T-helper 2 cell treated with Interferon-gamma antibody and Interleukin-4, amounts not matched to agents 5 μg/mL and 100 μg/mL, for 36 hours (primary cell): ENCODE measurements at places on chromosomes 12 and 14.
A peak's percentile ranks its signal among the peaks of the same experiment; 100 is the strongest.

DNA sequence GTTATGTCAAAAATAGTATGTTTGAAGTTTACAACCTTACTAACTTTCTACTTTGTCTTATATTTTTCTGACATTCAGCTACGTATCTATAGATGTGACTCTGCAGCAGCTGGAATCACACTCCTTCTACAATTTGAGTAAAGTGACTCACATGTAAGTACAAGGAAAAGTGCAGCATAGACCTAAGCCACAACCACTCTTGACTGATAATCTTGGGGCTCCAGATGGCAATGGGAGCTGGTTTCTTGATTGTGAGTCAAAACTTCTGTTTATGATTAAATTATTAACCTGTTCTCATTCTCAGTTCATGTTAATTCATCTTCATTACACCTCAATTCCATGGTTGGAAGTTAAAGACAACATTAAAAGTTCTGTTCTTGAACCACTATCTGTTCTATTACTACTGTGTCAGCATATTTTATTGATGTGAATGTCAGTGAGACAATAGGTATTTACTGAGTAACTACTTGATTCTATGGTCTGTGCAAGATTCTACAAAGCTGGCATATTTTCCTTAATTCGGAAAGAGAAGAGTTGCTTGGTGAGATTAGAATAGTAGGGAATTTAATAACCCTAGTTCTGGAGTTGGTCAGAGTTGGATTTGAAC, 112.9 kb downstream of the TSHR start:
- H3K4me1 ChIP-seq: no peaks in the 10 kb centered on the region
- no peak overlapping the region for H3K4me3 ChIP-seq
- H3K36me3 ChIP-seq: no peaks in the 10 kb centered on the region

DNA sequence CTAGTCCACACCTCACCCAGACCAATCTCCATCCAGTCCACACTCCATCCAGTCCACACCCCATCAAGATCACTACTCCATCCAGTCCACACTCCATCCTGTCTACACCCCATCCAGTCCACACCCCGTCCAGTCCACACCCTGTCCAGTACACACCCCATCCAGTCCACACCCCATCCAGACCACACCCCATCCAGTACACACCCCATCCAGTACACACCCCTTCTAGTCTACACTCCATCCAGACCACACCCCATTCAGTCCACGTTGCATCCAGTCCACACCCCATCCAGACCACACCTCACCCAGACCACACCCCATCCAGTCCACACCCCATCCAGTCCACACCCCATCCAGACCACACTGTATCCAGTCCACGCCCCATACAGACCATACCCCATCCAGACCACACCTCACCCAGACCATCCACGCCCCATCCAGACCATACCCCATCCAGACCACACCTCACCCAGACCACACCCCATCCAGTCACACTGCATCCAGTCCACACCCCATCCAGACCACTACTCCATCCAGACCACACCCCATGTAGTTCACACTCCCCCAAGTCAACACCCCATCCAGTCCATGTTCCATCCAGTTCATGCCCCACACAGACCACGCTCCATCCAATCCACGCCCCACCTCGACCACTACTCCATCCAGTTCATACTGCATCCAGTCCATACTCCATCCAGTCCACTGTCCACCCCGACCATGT, 116.6 kb upstream of the RTL1 start:
- no peak overlapping the region for H3K27ac ChIP-seq
- DNase-seq: peak; percentile 1
- H3K36me3 ChIP-seq: no peaks in the 10 kb centered on the region

DNA sequence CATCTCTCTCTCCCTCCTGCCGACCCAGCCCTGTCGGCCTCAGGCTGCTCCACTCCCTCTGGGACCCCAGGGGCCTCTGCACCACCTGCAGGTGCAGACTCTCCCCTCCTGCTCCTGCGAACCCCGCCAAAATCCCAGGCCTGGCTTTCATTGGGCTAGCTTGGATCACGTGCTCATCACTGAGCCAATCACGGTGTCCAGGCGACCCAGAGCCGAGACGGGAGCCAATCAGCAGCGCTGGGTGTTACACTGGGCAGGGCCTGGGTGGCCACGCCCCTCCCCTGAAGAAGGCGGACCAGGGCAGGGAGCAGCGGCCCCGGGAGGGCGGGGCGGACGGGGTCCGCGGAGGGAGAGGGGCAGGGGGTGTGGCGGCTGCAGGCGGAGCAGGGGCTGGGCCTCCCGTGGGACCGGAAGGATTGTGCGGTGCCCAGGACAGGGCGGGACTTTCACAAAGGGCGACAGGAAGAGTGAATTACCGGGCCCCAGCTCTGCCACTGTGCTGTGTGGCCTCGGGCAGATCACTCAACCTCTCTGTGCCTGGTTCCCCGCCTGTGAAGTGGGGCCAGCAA, 66.6 kb upstream of the FBRSL1 start:
- H3K4me3 ChIP-seq: no peak overlapping the region
- no peaks in the 10 kb centered on the region for H3K36me3 ChIP-seq
- H3K27ac ChIP-seq: no peak overlapping the region
- H3K4me1 ChIP-seq: peaks cover 5% of the 10 kb centered on the region

DNA sequence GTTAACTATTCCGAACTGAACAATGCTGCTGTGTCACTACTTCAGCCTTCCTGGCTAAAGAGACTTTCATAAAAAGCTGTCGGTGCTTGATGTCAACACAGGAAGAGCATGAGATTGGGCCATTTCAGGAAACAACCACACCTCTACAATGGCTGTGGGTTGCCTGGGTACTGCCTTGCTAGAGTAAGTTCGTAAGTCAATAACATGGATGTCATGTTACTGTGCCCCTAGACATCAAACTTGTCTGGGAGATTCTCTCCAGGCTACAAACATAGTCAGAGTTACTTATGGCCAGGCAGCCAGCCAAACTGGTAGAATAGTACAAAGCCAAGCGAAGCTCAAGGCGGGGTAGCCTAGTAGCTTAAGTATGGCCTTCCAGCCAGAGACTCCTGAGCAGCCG, 23.1 kb downstream of the MAX start:
- DNase-seq: no peak
- peaks cover 71% of the 10 kb centered on the region for H3K36me3 ChIP-seq
- H3K4me1 ChIP-seq: peaks cover 48% of the 10 kb centered on the region
- H3K27ac ChIP-seq: peak overlapping the region; percentile 62
- peak overlapping the region; percentile 8 for H3K4me3 ChIP-seq
- no peaks in the 10 kb centered on the region for H3K27me3 ChIP-seq

DNA sequence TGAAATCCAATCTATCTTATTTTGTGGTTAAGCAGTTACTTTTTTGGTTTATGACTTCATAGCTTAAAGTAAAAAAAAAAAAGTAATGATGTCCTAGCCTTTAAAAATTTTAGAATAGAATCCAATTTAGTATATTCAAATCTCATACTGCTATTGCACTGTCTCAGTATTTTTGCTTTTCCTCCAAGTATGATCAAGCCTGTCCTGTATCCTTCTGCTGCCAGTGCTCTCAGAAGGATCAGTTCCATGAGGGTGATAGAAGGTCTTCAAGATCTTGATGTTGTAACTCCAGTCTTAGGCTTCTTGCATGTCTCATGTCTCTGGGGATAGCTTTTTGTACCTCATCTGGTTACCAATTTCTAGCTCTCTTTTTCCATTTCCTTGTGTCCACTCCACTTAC, 324.2 kb upstream of the FAR2 start:
- no peak overlapping the region for H3K27ac ChIP-seq
- H3K36me3 ChIP-seq: no peaks in the 10 kb centered on the region
- no peak for DNase-seq
- no peak overlapping the region for H3K4me3 ChIP-seq
- no peaks in the 10 kb centered on the region for H3K27me3 ChIP-seq
- no peaks in the 10 kb centered on the region for H3K4me1 ChIP-seq

DNA sequence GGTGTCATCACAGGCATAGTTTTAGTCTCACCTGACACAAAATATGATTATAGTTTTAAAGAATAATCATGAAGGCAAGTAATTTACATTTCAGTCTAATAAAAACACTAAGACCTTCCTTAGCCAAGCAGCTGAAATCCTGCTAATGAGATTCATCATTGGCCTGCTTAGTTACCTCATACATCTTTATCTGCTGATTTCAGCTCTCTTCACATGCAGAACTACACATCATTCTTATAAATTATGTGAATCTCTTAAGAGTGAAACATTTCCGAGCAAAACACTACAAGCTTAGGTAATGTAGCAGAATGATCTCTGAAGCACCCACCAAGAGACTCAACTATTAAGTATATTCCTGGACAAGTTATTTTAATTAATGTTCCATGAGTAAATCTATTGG, 198.1 kb downstream of the DPY19L2 start:
- no peaks in the 10 kb centered on the region for H3K4me1 ChIP-seq
- no peak overlapping the region for H3K4me3 ChIP-seq
- DNase-seq: no peak
- H3K27ac ChIP-seq: no peak overlapping the region

GRCh38 chr12:54701940-54702592, 53.9 kb upstream of the DCD start:
- no peaks in the 10 kb centered on the region for H3K4me1 ChIP-seq
- H3K36me3 ChIP-seq: no peaks in the 10 kb centered on the region
- no peak overlapping the region for H3K4me3 ChIP-seq
- no peak for DNase-seq

- H3K4me1 ChIP-seq: no peaks in the 10 kb centered on the region
- no peaks in the 10 kb centered on the region for H3K36me3 ChIP-seq
- no peak overlapping the region for H3K27ac ChIP-seq
- no peak for DNase-seq
- H3K4me3 ChIP-seq: no peak overlapping the region
These were observed 69.7 kb downstream of the TSPAN11 start for GRCh38 chr12:30996255-30996654.

DNA sequence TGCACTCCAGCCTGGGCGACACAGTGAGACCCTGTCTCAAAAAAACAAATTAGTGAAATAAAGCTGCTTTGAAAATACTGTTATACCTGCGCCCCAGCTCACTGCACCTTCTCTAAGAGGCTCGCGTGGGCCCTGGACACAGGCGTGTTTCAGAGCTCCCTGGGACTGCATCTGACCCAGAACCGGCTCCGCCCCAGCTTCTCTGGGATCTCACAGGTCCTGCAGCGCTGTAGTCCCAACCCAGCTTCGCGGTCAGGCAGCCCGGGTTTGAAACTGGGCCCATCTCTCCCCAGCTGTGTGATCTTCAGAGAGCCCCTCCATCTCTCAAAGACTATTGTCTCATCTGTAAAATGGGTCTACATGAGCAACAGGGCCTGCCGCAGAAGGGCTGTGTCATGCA, 7.5 kb downstream of the RIMBP2 start:
- peaks cover 11% of the 10 kb centered on the region for H3K27me3 ChIP-seq
- H3K4me3 ChIP-seq: no peak overlapping the region
- no peaks in the 10 kb centered on the region for H3K36me3 ChIP-seq
- H3K27ac ChIP-seq: no peak overlapping the region
- no peaks in the 10 kb centered on the region for H3K4me1 ChIP-seq
- no peak for DNase-seq

- no peak overlapping the region for H3K27ac ChIP-seq
- DNase-seq: no peak
These were observed 153.5 kb downstream of the DHRS2 start for GRCh38 chr14:23789696-23790095.

DNA sequence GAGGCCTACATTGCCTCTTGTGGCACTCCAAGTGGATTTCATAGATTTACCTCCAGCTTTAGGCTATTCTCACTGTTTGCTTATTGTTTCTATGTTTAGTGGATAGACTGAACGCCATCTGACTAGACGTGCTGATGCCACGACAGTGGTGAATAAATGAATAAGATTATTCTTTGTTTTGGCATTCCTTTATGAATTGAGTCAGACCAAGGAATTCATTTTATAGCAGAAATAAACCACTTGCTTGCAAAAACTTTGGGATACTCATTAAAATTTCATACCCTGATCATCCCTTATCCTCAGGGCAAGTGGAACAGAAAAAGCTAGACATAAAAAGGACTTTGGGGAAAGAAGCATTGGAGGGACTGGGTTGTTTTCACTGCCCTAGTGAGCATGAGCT, 71.7 kb upstream of the FERMT2 start:
- H3K4me1 ChIP-seq: peaks cover 6% of the 10 kb centered on the region
- H3K27ac ChIP-seq: no peak overlapping the region
- DNase-seq: no peak
- no peaks in the 10 kb centered on the region for H3K27me3 ChIP-seq

- DNase-seq: no peak
- H3K27me3 ChIP-seq: peaks cover 2% of the 10 kb centered on the region
- no peak overlapping the region for H3K27ac ChIP-seq
- H3K4me3 ChIP-seq: no peak overlapping the region
- no peaks in the 10 kb centered on the region for H3K4me1 ChIP-seq
These were observed 120.8 kb downstream of the KCNK10 start for GRCh38 chr14:88202286-88202685.

GRCh38 chr12:91588874-91589454, 406.3 kb upstream of the DCN start:
- H3K4me1 ChIP-seq: peaks cover 2% of the 10 kb centered on the region
- H3K27me3 ChIP-seq: no peaks in the 10 kb centered on the region
- H3K4me3 ChIP-seq: no peak overlapping the region
- H3K27ac ChIP-seq: no peak overlapping the region

- H3K27ac ChIP-seq: no peak overlapping the region
- no peaks in the 10 kb centered on the region for H3K36me3 ChIP-seq
- H3K4me3 ChIP-seq: no peak overlapping the region
- H3K27me3 ChIP-seq: no peaks in the 10 kb centered on the region
- DNase-seq: no peak
These were observed 102.2 kb downstream of the TMX1 start for GRCh38 chr14:51342226-51342625.

GRCh38 chr12:118571730-118572129, 195.4 kb downstream of the SUDS3 start:
- H3K4me3 ChIP-seq: no peak overlapping the region
- H3K4me1 ChIP-seq: no peaks in the 10 kb centered on the region
- H3K27ac ChIP-seq: no peak overlapping the region
- no peak for DNase-seq

DNA sequence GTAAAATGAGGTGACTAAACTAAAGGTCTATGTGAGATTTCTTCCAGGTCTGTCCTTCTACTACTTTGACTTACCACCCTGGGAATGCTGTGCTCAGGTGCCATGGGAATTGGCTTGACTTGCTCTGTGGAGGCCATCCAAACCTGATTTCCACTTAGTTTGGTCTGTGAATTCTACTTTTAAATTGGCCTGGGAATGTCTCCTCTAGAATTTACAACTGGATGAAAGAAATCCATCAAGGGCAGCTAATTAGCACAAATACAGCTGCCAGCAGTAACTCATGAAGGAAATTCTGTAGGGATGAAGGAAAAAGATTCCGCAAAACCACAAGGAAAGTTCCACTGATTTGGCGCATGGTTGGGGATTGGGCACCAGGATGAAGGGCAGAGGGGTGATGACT, 31.7 kb upstream of the FRMD6 start:
- no peak overlapping the region for H3K27ac ChIP-seq
- H3K4me3 ChIP-seq: no peak overlapping the region
- no peak for DNase-seq
- no peaks in the 10 kb centered on the region for H3K4me1 ChIP-seq
- H3K36me3 ChIP-seq: no peaks in the 10 kb centered on the region

DNA sequence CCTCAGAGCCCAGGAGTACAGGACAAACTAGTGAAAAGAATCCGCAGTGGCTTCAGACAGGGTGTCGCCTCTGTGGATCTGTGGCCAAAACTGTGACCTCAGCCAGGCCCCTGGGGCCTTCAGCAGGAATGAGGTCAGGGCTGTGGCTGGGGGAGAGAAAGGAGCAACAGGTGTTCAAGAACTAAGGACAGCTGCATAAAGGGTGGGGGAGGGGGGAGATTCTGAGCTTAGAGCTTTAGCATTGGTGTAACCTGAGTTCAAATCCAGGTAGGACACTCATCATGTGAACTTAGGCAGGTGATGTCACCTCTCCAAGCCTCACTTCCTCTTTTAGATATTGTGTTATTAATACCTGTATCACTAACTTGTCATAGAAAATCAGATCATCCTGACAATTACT, 40.9 kb upstream of the CORO1C start:
- no peaks in the 10 kb centered on the region for H3K36me3 ChIP-seq
- H3K4me3 ChIP-seq: no peak overlapping the region
- peaks cover 2% of the 10 kb centered on the region for H3K27me3 ChIP-seq
- no peaks in the 10 kb centered on the region for H3K4me1 ChIP-seq
